ENCODE measurements at places on chromosomes 3 and 15.

DNA sequence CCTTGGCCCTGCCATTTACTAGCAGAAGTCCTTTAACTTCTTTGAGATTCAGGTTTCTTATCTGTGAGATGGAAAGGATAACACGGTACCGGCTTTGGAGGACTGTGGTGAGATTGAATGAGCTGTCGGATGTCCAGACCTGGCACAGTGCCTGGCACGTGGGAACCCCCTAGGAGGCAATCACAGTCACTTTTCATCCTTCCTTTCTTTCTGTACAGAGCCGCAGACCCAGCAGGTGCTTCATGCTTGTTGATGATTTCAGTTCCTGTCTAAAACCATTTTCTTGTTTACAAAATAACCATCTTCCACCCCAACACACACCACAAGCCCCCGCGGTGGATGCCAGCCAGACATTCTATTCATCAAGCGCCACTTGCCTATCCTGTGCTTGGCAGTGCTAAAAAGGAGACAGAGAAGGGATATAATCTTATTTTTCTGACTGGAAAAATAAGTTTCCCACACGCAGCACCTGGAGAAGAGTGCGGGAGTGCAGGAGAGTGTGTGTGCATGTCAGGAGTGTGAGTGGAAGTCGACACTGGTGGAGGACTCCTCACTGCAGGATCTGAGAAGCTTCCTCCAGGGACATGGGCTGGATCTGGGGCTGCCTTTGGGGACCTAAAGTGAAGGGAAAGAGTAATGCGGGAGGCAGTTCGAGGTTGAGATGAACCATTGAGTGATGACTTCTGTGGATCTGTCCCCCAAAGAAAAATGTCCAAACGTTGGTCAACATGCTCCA lies 85.7 kb downstream of the ST6GAL1 start:
- no peak for DNase-seq

- DNase-seq: no peak
These were observed 362.3 kb downstream of the NR2F2 start for GRCh38 chr15:96692826-96693225.

DNA sequence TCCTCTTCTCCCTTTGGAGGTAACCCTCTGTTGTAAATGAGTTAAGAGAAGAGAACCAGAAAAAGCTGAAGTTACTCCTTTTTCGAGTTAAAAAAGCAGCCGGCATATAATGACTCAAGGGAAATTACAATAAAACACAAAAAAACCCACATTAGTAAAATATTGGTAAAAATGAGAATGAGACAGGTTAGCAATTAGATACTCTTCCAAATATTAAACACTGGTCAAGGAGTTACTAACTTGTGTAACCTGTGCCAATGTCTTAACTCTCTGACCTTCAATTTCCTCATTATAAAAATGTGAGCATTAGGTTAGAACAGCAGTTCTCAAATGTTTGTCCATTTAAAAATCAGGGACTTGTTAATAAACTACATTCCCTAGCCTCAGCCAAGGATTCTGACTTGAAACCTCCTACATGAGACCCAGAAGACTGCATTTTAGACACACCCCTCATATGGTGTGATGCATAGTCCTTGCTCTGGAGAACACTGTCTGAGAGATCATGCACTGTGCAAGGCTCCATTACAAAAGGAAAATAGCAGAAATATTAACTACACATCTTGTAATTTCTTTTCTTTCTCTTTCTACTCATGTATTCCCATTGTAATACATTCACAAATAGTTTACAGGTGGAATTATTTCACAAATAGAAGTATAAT lies 42.7 kb upstream of the TOP2B start:
- no peak for DNase-seq

- no peak for DNase-seq
These were observed 97.1 kb upstream of the PRR20G start for GRCh38 chr3:127384717-127385539.

DNA sequence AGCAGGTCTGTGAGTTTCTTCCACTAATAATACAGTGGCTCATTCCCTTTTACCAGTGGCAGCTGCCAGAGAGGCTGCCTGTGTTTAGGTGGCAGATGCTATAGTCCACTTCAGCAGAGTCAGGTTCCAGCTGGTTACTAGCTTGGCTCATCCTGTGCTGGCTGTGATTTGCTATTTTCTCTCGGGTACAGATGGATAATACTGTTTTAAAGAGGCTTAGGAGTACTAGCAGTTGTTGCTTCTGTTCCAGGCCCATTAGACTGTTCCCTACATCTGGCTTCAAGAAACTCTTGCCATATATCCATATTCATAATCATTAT lies 41.0 kb downstream of the ZNF609 start:
- DNase-seq: no peak

GRCh38 chr3:184460276-184460675 lies 80.4 kb downstream of the CHRD start:
- DNase-seq: no peak

GRCh38 chr3:128344052-128344735 lies 122.5 kb downstream of the DNAJB8 start:
- DNase-seq: no peak

DNA sequence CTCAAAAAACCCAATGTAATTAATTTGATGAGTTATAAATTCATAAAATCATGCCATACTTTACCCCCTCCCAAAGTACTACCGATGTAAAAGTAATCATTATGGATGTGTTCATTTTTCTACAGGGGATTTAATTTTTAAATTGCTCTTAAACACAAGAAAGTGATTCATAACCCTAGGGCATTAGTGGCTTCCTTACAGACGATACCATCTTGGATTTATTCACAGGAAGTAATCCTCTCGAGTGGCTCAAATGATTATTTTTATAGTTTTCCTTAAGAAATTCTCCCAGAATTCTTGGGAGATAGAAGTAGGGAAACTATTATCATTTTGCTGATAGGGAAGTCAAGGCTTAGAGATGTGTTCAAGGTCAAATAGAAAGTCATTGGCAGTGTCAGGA lies 80.9 kb downstream of the PEX5L start:
- no peak for DNase-seq

- no peak for DNase-seq
These were observed 179.9 kb upstream of the THBS1 start for GRCh38 chr15:39400821-39401550.

GRCh38 chr15:90560229-90560776 lies 30.6 kb downstream of the CRTC3 start:
- no peak for DNase-seq

GRCh38 chr3:102747611-102748010 lies 312.8 kb downstream of the ZPLD1 start:
- no peak for DNase-seq

- DNase-seq: no peak
These were observed 26.9 kb upstream of the THRB start for GRCh38 chr3:24521420-24522145.

GRCh38 chr3:18190646-18191045 lies 234.5 kb downstream of the SATB1 start:
- no peak for DNase-seq

DNA sequence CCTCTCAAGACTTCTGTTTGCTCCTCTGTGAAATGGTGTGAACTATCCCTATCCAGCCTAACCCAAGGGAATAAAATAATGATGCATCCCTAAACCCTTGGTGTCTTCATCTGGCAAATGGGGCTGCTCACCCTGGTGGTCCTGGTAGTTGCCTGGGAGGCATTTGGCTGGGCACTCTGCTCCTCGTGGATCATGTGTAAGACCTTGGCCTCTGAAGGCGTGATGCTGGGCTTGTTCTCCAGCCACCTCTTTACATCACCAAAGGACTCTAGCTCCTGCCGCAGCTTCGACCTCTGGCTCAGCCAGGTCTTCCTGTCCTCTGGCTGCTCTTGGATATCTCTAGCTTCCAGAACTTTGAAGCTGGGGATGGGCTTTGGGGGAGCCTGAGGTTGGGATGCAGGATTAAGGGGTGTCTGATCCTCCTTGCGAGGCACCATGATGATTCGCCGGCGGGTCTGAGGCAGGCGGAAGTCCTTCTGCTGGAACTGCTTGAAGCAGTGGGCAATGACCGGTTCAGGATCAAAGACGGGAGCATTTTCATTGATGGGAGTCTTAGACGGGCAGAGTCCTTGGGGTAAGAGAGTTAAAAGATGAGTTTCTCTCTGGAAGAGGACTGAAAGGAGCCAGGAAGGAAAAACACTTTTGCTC lies 7.1 kb downstream of the EFCAB12 start:
- DNase-seq: no peak

DNA sequence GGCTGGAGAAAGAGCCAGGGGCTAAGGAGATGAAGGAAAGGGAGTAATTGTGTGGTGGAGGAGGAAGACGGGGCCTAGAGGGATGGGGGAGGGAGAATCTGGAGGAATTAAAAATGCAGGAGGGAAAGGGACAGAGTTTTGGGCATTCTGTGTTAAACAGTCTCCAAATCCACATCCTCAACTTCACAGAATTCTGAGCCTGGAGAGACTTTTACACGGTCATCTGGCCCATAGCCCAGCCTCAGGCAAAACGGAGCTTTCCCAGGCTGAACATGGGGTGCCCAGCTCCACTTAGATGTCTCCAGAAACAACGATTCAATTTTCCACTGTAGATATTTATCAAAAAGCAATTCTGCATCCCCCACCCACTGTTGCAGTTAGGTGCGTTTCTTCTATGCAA lies 137.6 kb upstream of the HACD2 start:
- DNase-seq: no peak

GRCh38 chr3:66404197-66404596 lies 96.6 kb downstream of the LRIG1 start:
- no peak for DNase-seq

DNA sequence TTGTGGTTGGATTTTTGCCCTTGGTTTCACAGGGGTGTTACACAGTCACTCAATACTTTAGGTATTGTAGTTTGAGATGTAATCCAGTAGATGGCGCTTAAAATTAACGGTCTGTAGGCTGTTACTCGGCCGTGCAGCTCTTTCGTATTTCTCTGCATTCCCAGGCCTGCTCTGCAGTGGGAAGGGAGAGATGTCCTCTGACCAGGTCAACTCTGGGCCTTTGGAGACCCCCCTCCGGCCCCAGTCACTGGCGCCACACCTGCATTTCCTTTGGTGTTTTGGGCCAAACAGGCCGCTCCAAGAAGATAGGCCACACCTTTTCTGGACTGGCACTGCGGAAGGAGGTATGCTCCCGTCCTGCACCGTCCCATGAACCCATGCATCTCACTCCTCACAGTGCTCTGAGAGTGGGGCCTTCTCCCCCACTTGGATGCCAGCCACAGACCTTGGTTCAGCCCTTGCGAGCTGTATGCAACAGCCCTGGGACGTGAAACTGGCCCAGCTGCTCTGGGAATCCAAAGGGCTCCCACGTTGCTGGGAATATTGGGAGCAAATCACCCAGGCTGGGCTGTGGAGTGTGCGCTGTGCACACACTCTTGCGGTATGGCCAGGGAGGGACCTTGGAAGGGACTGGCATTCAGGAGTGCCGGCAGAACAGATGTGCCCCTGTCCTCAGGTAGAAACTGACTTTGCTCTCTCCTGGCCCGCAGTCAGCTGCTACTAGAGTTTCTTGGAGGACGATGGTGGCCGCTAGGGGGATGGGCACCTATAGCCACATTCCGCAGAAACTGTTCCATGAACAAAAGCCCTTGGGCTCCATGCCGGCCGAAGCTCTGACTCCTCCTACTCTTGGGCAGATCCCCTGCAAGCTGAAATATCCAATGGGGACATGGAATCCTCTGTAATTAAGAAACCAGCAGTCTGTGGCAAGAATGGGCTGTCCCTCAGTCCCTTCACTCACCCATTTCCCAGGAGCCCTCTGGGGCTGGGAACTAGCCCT lies 410.5 kb upstream of the CADM2 start:
- no peak for DNase-seq

GRCh38 chr3:196124608-196125007 lies 42.7 kb upstream of the TFRC start:
- no peak for DNase-seq

DNA sequence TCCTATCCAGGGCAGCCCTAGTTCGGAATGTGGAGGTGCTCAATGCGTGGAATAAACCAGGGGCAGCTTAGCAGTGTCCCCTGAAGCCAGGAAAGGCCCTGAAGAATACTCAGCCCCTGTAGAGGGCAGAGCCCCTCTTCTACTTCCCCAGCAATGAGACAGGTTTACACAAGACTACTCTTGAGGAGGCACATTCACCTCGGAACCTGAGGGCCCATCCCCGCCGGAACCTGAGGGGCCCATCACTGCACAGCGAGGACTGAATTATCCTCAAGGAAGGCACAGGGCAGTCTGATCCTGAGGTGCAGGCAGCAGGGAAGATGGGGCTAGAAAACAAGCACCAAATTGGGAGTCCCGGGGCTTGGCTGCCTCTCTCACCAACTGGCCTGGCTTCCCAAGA lies 22.2 kb downstream of the CCDC13 start:
- DNase-seq: no peak

GRCh38 chr3:194488055-194488742 lies 1.4 kb upstream of the ATP13A3 start:
- peak; percentile 92 for DNase-seq

GRCh38 chr15:62931650-62932049 lies 110.9 kb upstream of the TPM1 start:
- DNase-seq: no peak

- no peak for DNase-seq
These were observed 1.1 kb upstream of the SSUH2 start for GRCh38 chr3:8645712-8646111.

- DNase-seq: peak; percentile 11
These were observed 858 bp upstream of the SACM1L start for GRCh38 chr3:45688194-45688881.

DNA sequence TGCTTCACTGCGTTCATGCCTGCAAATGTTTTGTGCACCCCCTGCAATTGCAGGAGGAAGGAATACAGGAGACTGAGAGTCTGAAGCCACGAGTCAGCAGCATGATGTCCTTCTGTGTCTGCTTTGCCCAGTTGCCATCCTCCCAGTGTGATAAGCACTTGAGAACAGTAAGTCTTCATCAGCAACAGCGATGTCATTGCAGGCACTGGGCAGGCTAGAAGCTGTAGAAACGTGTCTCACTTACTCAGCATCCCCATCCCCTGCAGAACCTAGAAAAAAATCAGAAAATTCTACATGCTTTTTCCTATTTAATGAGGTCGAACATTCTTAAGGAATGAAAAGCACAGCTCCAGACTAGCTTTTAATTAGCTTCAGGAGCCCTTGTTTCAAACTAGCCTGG lies 156.5 kb upstream of the LPP start:
- DNase-seq: no peak

- no peak for DNase-seq
These were observed 69.7 kb downstream of the USF3 start for GRCh38 chr3:113626503-113627371.

GRCh38 chr3:9195390-9195789 lies 54.1 kb downstream of the SRGAP3 start:
- DNase-seq: no peak

GRCh38 chr3:175070946-175071345 lies 211.8 kb downstream of the NAALADL2 start:
- DNase-seq: no peak

- no peak for DNase-seq
These were observed 108.5 kb downstream of the SAMMSON start for GRCh38 chr3:70108072-70108471.

Data from keratinocyte (primary cell).